Activated naive CD4-positive, alpha-beta T cell (primary cell): ENCODE measurements at places on chromosomes 13 and 19.

- no peak for DNase-seq
These were observed 13.2 kb upstream of the ASF1B start for GRCh38 chr19:14149509-14149994.

- DNase-seq: peak; percentile 1
These were observed 780 bp upstream of the GTF2F2 start for GRCh38 chr13:45119469-45119990.

GRCh38 chr19:27684293-27684692, 1528.7 kb downstream of the UQCRFS1 start:
- DNase-seq: no peak

- DNase-seq: no peak
These were observed 33.6 kb upstream of the NANOS3 start for GRCh38 chr19:13843104-13843921.

DNA sequence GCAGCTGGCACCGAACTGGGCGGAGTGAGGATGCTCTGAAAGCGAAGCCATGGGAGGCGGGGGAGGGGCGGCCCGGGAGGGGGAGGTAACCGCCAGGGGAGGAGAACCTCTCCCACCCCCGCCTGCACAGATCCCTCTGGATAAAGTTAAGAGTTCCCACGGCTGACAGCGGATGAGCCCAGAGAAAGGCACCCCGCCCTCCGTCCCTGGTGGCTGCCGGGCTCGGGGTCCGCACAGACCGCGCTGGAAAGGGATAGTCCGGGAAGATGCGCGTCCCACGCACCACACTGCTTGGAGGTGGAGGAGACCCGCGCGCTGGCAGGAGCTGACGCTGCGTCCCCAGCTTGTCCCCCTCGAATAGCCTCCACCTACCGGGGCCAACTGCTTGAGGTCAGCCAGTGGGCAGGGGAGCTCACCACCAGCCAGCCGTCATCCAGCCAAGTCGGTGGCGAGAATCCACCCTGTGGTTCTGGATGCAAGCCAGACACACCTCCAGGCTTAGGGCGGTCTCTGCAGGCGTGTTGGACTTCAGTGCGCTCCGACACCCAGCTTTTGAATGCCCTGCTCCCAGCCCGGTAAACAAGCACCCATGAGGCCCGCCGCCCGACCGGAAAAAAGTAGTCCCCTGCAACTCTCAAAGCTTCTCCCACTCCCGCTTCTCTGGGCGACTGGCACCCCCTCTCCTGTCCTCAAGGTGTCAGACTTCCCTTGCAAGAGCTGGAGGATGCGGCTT, at the start of gene TRPC4:
Gene TRPC4 (minus strand): TSS at position 17 of the 733 bp plus-strand sequence. CDS start 86,439 bp downstream, outside the sequence.
- no peak for DNase-seq

DNA sequence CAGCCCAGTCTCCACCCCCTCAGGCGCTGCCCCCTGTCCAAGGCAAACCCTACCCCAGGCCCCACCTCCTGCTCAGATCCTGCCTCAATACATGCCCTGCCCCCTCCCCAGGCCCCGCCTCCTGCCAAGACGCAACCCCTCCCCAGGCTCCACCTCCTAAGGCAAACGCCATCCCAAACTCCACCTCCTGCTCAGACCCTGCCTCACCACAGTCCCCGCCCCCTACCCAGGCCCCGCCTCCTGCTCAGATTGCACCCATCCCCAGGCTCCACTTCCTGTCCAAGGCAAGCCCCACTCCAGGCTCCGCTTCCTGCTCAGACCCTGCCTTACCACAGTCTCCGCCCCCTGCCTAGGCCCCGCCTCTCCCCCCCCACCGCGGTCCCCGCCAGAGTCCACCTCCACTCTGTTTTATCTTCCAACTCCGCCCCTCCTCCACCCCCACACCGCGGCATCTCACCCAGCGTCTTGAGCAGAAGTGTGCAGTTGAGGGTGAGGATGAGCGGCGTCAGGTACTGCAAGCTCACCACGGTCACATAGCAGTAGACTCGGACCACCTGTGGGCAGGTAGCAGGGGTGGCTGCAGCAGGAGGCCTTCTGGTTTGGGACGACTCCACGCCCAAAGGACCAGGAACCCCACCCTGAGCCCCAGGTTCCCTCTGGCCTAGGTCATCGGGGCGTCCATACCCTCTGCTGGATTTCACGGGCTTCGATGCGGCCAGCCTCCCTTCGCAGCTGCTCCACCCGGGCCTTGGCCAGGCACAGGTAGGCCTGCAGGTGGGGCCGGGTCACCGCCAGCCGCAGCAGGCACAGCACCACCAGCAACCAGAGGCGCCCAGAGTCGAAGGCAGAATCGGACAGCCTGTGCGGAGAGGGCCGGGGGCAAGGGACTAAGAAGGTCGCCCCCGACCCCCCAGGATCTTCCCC, 17.7 kb downstream of the TMEM161A start:
- no peak for DNase-seq

DNA sequence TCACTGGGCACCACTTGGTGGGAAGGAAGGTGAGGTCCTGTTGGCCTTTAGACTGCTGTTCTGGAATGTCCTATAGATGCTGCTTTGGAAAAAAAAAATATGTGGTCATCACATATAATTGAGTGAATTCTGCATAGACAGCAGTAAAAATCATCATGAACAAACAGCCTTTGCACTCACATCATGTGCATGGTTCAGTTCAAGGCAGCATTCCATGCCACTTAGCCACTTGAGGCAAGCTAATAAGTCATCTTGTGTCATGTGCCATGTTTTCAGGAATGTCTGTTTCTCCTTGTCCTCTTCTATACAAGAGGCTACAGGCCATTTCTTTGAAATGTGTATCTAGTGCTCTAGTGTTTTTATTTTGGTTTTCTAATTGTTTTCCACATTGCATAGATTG, 43.9 kb upstream of the TSC22D1 start:
- DNase-seq: no peak

GRCh38 chr13:36601186-36601585, 72.6 kb upstream of the SERTM1 start:
- DNase-seq: no peak

GRCh38 chr13:52851137-52851962, 2.9 kb upstream of the PCDH8 start:
- DNase-seq: no peak

DNA sequence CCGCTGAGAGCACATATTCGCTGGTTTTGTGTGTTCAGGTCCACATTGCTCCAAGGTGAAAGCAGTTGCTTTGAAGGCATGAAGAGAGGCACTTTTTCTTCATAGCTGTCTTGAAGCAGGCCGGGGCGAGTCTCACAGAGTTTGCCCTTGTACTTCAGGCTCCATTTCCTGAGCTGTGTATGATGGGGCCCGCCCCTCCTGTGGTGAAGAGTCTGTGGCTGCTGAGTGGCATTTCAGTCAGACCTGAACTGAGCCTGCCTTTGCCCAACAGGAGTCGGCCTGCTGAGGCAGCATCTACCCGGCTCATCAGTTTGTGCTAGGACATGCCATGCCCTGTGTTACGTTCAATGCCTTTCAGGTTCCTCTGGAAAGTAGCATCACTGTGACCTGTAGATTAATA, 44.4 kb upstream of the C1QTNF9 start:
- DNase-seq: peak; percentile 66

GRCh38 chr13:52947921-52948373, 80.7 kb upstream of the OLFM4 start:
- DNase-seq: no peak

DNA sequence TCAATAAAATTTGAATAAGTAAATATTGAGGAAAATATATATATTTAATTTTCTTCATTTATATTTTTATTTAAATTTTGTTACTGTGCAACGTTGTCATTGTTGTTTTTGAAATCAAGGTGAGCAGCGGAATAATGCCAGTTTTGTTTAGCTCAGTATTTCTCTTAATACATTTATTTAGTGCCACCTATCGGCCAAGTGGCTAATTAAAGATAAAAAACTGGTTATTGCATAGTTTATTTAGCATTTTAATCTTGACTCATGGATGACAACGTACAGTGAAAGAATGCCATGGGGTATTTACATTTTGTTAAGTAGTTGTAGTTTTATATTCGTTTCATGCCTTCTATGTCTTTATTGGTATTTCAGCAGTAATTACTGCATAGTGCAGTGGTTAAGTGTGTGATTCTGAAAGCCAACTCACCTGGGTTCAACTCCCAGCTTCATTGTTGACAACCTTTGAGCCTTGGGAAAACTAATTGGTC, 265.9 kb downstream of the MYO16 start:
- no peak for DNase-seq

GRCh38 chr19:42497492-42498168, 30.7 kb downstream of the CEACAM1 start:
- DNase-seq: no peak

DNA sequence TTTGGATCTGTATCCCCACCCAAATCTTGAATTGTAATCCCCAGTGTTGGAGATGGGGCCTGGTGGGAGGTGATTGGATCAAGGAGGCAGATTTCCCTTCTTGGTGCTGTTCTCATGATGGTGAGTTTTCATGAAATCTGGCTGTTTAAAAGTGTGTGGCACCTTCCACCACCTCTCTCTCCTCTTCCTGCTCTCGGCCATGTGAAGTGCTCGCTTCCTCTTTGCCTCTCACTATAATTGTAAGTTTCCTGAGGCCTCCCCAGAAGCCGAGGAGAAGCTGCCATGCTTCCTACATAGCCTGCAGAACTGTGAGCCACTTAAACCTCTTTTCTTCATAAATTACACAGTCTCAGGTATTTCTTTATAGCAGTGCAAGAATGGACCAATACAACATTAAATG, 15.7 kb downstream of the COMMD6 start:
- DNase-seq: no peak
